Karpas-422 (cell line): ENCODE measurements at places on chromosomes 7 and 10.

- DNase-seq: no peak
Observed at GRCh38 chr7:128044064-128044463, 12.8 kb upstream of the LRRC4 start.

DNA sequence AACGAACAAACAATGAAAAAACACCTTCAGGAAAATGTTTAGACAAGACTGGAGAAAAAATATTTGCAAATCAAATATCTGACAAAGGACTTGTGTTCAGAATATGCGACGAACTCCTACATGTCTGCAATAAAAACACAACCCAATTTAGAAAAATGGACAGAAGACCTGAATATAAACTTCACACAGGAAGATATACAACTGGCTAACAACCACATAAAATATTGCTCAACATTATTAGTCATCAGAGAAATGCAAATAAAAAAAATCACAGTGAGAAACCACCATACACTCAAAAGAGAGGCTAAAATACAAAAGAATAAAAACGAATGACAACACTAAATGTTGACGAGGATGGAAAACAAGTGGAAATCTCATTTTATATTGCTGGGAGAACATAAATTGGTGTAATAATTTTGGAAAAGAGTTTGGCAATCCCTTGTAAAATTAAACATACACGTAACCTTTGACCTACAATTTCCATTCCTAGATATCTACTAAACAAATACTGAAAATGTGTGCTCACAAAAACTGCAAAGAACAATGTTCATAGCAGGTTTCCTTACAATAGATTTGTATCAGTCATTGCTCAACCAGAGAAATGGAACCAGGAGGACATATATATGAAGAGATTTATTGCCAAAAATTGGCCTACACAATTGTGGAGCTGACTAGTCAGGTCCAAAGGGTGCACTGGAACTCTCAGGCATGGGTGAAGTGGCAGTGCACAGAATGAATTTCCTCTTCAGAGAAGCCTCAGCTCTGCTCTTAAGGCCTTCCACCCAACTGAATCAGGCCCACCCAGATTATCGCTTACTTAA is 82.9 kb upstream of the OGDHL start:
- DNase-seq: no peak

- DNase-seq: no peak
Observed at GRCh38 chr10:93462371-93462770, 19.8 kb downstream of the MYOF start.

GRCh38 chr7:69736126-69736810 is 138.0 kb downstream of the AUTS2 start:
- DNase-seq: no peak
